ENCODE measurements at places on chromosomes 7 and 10. TPM values are rescaled to one million over a fixed set of nuclear protein-coding genes. Genes with fewer than 3 reads are reported as not detected.

The CAV2 gene
- 2.2 TPM for total RNA-seq

The TMEM229A gene
- total RNA-seq = not detected

The FGFBP3 gene
- total RNA-seq = 1.3 TPM

The PAPOLB gene
- under 0.01 TPM for total RNA-seq

The LDB3 gene
- not detected for total RNA-seq

The AS3MT gene
- total RNA-seq = under 0.01 TPM

The RHOBTB1 gene
- total RNA-seq = 11.6 TPM

DNA sequence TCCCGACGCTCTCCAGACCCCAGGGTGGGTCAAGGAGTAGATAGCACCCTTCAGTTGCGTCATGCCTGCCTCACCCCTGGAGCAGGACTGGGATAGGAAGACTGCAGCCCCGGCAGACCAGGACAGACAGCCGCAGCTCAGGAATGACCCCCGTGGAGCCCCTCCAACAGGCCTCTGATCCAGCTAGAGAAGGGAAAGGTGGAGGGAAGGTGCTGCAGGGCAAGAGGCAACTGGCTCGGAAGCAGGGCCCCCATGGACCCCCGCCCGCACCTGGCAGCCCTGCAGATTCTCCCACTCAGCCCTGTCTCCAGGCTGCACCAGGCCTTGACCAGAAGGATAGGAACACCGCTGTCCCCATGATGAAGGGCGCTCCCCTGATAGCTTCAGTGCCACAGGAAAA lies 7.7 kb downstream of the KCNH2 start:
- DNase-seq = no peak

- DNase-seq = no peak
Observed at GRCh38 chr10:62960416-62960815, 144.2 kb upstream of the EGR2 start.

DNA sequence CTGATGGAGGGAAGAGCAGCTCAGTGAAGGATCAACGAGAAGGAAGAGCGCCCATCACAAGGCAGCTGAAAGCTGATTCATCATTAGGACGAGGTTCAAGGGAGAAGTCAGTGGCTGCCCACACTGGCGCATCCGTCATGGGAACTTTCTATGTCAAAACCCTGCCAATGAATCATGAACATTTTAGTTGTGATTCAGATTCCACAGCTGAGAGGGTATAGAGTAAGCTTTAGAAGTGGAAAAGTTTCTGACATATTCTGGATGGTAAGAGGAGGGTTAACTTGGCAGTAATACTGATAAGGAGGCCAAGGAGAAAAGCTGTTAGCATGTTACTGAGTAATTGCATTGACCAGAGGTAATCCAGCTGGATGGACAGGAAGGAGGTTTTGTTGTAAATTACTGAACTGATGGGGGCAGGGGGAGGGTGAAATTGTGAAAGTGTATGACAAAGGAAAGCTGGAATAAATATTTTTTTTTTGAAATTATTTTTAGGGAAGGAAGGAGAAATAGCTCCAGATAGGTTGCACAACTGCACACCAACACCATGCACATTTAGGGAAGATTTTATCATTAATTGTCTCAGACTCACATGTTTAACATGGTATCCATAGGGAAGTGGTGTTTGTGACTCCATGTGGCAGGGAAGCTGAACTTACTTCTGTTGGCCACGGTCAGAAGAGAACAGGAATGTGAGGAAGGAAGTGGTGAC lies 78.3 kb upstream of the NRP1 start:
- no peak for DNase-seq

DNA sequence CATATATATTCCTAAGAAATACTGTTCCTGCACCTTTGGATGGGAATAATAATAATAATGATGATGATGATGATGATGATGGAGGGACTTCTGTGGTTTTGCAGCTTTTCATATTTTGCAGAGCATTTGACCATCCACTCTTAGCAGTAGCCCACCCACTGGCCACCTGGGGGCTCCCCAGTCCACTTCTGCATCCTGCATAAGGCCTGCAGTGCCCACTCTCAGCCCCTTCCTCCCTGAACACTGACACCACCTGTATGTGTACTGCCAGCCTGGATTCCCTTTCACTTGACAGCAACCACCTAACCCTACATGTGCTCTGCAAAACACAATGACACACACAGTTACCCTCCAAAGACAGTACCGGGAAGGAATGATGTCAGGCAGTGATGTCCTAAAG lies 131.4 kb downstream of the ADAM12 start:
- no peak for DNase-seq

- no peak for DNase-seq
Observed at GRCh38 chr7:20786421-20786778, 286 bp downstream of the SP8 start.

- DNase-seq = no peak
Observed at GRCh38 chr7:129914536-129915272, 38.1 kb downstream of the UBE2H start.

- DNase-seq = no peak
Observed at GRCh38 chr7:100544967-100545359, 6.0 kb downstream of the AGFG2 start.

GRCh38 chr10:103585011-103585405 lies 91.5 kb downstream of the NEURL1 start:
- DNase-seq = no peak

GRCh38 chr10:112484399-112484798 lies 37.4 kb downstream of the VTI1A start:
- no peak for DNase-seq

DNA sequence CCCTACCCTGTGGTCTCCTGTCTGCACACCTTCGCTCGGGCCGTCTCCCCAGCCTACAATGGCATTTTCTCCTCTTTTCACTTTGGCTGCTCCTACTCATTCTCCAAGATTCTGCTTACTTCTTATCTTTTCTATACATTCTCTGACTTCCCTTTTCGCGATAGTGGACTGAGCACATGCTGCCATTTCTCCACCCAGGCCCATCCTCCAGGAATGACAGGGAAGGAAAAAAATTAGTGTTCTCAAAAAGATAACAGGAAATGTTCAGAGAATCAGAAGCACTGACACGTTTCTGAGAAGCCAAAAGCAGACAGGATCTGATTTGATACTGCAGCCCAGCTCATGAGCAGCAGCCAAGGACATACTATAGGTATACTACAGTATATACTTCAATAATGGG lies 6.4 kb upstream of the ANXA11 start:
- DNase-seq = no peak

DNA sequence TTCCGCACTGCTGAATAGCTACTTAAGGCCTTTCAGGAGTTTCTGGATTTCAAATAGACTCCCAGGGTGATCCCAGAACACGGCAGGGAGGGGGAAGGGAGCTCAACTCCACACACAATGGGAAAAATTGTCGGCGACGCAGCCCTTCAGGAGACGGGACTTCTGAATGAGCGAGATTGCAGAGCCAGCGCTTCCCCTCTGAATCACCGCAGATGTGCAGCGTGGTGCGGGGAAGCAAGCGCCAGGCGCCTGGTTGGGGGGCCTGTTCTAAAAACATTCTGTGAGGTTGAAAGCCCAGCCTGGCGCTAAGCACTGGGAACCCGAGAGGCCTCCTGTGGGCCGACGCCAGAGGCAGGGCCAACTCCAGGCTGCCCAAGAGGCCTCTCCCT lies 163.3 kb downstream of the MAD1L1 start:
- DNase-seq = no peak

DNA sequence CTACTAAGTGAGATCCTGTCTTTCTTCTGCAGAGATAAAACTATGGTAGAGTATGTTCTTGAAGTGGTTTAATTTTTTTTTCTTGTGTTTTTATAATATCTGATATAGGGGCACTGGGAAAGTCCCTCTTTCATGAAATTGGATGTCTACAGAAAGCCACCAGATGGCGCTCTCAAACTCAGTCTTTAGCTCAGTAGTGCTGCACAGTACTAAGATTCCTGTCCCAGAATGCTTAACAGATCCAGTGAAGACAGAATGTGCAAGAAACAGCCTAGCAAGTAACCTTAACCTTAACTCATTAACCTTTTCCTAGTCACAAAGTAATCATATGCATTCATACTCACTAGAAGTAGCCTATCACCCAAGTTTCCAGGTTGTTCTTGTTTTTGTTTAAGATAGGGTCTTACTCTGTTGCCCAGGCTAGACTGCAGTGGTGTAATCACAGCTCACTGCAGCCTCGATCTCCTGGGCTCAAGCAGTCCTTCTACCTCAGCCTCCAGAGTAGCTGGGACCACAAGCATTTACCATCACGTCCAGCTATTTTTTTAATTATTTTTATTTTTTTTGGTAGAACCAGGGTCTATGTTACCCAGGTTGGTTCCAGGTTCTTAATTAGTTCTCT lies 56.7 kb downstream of the IDE start:
- DNase-seq = peak; percentile 52

DNA sequence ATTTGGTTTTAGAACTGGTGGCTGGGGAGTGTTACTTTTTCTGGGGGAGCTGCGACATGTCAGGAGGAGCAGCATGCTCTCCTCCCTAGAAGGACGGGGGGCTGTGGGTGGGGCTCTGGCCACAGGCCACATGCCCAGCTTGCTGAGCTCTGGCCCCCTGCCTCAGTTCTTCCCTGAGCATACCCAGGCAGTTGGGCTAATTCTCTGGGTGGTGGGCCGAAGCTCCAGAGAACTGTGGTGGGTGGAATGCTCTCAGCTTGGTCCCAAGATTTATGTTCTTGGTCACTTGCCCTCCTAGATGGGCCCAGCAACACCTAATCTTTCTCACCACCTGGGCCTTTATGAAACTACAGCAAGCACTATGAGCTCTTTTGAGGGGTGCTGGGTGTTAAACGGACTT lies 5.1 kb upstream of the ZNF775 start:
- no peak for DNase-seq

DNA sequence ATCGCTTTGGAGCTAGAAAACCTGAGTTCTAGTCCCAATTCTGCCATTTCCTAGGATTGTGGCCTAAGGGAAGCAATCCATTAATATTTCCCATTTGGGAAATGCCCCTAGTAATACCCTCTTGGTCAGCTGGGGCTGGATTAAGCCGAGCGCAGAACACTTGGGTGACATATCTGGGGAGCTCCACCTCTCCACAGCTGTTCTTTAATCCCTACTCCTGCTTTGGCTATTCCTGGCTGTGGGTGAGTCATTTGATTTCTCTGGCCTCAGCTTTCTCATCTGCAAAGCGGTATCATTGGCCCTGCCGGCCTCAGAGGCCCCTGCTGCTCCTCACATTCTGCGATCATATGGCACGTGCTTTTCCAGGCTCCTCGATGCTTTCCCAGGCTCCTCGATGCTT lies 108.3 kb downstream of the BUB3 start:
- DNase-seq = no peak

- peak; percentile 18 for DNase-seq
Observed at GRCh38 chr7:24971333-24972165, 8.4 kb downstream of the OSBPL3 start.

GRCh38 chr7:101645951-101646350 lies 16.9 kb upstream of the MYL10 start:
- DNase-seq = no peak

GRCh38 chr7:121038717-121039509 lies 50.4 kb downstream of the CPED1 start:
- DNase-seq = no peak

- DNase-seq = no peak
Observed at GRCh38 chr10:21749788-21750187, 215.8 kb downstream of the MLLT10 start.

- DNase-seq = no peak
Observed at GRCh38 chr7:16318989-16319915, 102.1 kb downstream of the CRPPA start.

- peak; percentile 0 for DNase-seq
Observed at GRCh38 chr7:121752706-121753105, 120.3 kb upstream of the PTPRZ1 start.

DNA sequence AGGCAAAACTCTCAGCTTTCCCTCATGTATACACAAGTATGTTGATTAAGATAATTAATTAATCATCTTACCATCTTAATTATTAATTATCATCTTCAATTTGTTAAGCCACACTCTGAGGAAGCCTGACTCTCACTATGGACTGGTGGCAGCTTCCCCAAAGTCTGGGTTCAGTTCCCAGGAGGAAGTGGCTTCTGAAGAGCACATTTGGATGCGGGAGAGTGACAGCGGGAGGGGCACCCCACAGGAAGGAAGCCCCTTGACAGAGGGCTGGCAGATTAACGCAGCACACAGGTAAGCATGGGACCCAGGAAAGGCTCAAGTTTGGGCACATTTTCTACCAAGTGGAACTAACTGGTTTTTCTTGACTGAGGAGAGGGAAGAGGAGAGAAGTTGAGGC lies 13.4 kb upstream of the SLIT1 start:
- peak; percentile 17 for DNase-seq

DNA sequence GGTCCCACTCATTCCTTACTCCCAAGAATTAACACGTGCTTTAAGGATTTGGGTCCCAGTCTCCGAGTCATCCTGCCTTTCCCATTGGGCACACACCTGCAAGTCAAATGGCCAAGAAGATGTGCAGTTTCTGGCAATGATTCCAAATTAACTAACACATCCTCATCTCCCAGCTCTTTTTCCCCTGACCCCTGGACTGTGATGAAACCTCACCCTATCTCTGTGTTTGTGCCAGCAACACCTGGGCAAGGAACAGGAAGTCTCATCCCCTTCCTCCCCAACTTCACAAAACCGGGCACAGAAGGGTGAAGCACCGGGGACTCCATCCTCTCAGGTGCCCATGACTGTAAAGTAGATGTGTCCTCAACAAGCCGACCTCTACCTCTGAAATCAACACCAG lies 54.8 kb downstream of the PLXNA4 start:
- DNase-seq = no peak

GRCh38 chr10:22570733-22571430 lies 143.5 kb downstream of the PIP4K2A start:
- DNase-seq = no peak

DNA sequence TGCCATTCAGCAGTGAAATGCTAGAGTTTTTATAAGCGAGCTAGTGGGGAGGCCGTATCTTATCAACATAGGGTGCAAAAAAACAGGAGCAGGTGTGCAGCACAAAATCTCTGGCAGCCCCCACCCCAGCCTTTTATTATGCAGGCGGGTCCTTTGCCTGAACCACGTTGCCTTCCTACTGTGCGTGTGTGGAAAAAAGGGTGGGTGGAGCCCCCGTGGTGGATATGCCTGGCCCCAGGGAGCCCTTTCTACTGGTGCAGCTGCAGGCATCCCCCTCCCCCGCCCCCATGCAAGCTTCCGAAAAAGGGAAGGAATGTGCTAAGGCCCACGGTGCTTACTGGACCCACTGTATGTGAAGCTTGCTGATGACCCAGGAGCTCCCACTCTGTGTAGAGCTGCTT lies 175.9 kb downstream of the USP6NL start:
- DNase-seq = no peak
